ENCODE measurements at places on chromosomes 3 and 15.

GRCh38 chr3:8846176-8846575 lies 76.8 kb upstream of the OXTR start:
- DNase-seq, result no peak

- DNase-seq, result no peak
These were observed 267.0 kb upstream of the CHRM5 start for GRCh38 chr15:33701304-33701696.

DNA sequence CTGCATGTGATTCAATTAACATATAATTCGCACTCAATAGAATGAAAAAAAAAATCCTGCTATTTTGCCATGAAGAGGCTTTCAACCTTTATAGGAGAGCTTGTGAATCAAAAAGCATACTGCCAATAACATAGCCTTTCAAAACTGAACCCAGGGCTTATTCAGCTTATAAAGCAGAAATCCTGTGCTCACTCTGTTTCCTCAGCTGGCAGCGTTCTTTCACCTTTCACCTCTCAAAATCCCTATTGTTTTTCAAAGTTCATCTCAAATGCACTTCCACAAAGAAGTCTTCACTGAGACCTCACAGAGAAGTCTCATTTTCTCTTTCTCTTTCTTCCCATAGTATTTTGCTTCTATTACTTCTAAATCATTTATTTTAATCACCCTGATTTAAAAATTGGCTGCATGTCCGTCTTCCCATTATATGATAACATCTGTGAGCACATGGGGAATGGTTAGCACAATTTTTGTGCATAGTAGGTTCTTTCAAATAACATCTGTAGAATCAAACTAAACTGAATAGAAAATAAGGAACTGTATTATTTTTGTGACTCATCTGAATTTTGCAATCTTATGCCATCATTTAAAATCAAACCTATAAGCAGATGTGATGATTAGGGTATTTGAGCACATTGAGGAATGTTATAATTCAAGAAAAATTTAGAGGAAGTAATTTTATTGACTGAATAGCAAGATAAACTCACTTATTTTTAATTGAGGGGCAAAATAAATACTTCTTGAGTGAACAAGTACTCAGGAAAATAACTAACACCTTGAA lies 373.4 kb downstream of the NLGN1 start:
- no peak for DNase-seq

GRCh38 chr15:92073044-92073785 lies 219.7 kb downstream of the SLCO3A1 start:
- no peak for DNase-seq

DNA sequence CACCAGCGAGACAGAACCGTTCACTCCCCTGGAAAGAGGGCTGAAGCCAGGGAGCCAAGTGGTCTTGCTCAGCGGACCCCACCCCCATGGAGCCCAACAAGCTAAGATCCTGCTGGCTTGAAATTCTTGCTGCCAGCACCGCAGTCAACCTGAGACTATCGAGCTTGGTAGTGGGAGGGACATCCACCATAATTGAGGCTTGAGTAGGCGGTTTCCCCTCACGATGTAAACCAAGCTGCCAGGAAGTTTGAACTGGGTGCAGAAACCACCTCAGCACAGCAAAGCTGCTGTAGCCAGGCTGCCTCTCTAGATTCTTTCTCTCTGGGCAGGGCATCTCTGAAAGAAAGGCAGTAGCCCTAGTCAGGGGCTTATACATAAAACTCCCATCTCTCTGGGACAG lies 151.0 kb downstream of the MBNL1 start:
- DNase-seq, result no peak

- no peak for DNase-seq
These were observed 743.7 kb upstream of the NECTIN3 start for GRCh38 chr3:110327870-110328269.

DNA sequence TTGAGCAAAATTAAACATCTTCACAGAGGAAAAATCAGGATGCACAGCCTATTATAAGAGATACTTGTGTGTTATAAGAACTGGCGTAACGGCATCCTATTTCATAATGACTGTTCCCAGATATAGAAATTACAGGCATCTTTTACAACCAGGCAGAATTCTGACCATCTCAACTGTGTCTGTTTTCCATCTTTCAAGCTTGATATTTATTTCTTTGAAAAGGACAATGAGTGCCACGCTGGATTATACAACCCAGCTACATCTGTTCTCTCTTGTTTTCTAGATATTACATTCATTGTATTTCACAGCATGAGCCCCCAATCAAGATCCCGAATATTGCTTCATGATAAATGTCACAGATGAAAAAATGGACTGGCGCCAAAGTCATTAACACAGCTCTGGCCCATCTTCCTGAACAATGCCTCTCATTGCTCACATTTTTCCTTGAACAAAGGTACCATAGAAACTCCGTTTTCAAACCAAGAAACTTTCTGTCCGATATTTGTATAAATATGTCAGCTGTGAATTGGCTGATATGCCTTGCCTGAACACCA lies 420.6 kb downstream of the TBL1XR1 start:
- DNase-seq, result no peak

DNA sequence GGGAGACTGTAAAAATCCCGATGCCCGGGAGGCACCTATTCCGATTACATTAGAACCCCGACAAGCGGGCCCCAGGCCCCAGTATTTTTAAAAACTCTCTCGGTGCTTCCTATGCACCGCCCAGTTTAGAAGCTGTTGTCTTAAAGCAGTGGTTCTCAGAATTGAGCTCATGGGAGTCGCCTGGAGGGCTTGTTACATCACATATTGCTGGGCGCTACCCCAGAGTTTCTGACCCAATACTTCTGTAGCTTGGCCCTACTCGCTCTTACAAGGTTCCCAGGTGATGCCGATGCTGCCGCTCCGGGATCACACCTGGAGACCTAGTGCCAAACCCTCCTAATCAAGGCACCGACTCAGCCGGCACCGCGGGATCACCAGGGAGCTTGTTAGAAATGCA lies 35.2 kb downstream of the CPN2 start:
- no peak for DNase-seq

DNA sequence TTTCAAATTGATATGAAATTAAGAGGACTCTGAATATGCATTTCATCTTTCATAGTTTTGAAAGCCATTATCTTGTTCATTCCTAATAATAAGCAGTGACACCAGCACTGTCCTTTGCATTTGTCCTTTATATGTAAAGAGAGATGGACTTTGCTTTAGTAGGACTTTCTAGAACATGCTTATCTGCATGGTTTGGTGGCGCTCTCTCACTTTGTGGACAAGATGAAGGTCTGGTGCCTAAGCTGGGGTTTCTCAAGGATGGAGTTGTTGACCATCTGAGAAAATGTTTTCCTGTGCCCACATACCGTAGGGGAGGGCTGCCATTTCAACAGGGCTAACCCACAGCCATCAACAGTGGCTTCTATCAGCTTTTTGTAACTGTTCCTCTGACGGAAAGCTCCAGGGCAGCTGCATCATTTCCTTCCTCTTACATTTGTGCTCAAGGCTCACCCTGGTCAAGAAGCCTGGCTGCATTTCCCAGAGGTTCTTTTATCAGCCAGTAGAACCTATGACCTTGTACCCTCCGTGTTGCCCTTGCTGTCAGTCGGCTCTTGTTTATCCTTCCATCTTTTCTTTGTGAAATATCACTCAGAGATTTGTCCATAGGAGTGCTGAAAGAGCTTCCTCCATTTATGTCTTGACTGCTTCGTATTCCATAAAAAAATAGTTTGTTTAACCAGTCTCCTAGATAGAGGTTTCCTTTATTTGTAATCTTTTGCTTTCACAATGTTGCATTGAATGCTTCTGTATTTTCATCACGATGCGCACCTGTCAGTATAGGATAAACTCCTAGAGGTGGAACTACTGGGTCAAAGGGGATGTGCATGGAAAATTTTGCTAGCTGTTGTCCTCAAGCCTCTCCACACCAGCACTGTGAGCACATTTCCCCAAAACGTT lies 44.6 kb downstream of the ABHD2 start:
- no peak for DNase-seq

GRCh38 chr3:181417748-181418147 lies 294.0 kb upstream of the SOX2 start:
- no peak for DNase-seq

GRCh38 chr3:18687286-18687685 lies 262.1 kb upstream of the SATB1 start:
- no peak for DNase-seq

GRCh38 chr15:63322541-63322940 lies 45.1 kb downstream of the APH1B start:
- no peak for DNase-seq

DNA sequence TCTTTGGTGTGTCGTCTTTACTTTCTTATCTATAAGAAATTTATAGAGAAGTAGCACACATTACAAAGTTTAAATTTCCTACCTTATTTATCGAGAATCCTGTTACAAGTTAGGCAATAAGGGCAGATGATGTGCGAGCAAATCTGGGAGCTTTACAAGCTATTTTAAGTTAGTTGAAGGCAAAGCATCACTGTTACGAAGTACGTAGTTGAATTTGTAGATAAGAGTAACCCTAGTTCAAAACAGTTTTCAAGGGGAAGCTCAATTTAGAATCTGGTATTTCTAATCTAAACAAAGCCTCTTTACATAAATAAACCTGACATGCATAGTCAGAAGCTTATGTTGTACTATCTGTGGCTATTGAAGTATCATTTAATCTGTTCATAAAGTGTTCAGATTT lies 8.4 kb downstream of the KBTBD8 start:
- no peak for DNase-seq

DNA sequence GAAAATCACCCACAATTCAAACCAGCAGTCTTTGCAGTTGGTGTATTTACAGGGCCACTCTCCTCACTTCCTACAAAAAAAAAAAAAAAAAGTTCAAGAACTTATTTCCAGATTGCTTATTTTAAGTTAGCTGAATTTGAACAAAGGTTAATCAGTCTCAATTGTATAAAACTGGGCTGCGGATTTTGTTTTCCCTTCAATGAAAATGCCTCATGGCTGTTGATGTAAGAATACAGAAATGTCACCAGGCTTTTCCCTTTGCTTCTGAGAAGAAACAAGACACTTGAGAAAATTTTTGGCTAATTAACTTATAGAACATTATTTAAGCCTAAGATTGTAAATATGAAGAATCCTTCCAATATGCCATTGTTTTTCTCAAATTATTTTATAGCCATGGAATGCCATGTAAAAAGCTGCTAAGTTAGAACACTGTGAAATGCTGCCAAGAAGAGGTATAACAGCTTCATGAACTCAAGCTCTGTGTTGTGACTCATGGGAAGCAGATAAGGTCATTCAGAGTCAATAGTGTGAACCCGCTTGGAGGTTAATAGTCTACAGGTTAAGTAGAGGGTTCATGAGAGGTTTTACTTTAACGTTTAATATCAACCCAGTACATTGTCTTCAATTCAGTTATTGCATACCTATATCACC lies 84.3 kb upstream of the ABI3BP start:
- no peak for DNase-seq

GRCh38 chr3:142154186-142154585 lies 4.8 kb upstream of the TFDP2 start:
- DNase-seq, result no peak

- DNase-seq, result no peak
These were observed 2.0 kb upstream of the BHLHE40 start for GRCh38 chr3:4977001-4977852.

DNA sequence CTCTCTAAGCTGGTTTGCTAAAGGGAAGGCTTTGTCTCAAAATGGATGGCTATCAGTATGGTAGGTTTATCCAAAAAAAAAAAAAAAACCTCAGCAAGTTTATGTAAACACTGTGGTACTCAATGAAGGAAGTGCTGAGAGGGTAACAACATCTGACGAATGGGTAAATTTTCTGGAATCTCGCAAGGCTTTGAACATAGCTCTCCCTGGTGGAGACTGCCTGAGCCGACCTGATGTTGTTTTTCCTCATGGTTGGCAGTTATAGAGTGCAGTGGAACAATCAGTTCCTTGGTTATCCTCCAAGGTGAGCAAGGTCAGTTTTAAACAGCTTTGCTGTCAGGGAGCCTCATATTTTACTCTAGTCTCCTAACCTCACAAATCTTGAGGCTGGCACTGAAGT lies 94.6 kb downstream of the ZPLD1 start:
- no peak for DNase-seq

DNA sequence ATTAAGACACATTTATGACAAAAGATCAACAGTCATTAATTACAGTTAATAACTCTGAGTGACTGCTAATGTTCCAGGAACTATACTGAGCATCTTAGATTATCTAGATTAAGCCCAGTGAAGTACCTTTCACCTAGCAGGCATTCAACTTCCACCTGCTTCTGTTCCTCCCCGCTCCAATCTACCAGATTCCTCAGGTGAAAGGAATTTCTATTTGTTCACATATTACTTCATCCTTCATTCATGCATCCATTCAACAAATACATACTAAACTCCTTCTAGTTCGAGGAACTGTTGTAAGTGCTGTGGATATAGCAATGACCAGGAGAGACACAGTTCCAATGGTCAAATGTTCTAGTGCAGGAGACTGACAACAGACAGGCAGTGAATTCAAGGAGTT lies 139.3 kb downstream of the FILIP1L start:
- DNase-seq, result no peak

GRCh38 chr15:88394553-88395145 lies 72.5 kb downstream of the MRPL46 start:
- no peak for DNase-seq

- no peak for DNase-seq
These were observed 32.2 kb upstream of the TMEM158 start for GRCh38 chr3:45258317-45258716.

DNA sequence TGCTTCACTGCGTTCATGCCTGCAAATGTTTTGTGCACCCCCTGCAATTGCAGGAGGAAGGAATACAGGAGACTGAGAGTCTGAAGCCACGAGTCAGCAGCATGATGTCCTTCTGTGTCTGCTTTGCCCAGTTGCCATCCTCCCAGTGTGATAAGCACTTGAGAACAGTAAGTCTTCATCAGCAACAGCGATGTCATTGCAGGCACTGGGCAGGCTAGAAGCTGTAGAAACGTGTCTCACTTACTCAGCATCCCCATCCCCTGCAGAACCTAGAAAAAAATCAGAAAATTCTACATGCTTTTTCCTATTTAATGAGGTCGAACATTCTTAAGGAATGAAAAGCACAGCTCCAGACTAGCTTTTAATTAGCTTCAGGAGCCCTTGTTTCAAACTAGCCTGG lies 156.5 kb upstream of the LPP start:
- DNase-seq, result no peak

DNA sequence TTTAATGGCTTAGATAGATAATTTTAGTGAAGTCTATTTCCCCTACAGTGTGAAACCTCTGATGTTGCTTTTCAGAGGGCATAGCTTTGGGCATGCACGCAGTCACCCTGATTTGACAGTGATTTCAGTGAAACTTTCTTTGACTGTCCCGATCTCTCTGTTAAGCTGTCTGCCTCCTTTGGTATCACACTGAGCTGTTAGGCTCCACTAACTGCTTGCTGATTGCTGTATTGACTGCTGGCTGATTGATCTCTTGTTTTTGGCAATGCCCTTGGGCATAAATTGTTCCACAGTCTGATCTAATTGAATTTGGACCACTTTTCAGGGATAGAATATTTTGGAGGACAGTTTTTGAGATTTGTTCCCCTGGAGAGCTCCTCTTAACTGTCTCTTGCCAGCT lies 68.5 kb upstream of the CCDC54 start:
- no peak for DNase-seq

Data from T-helper 1 cell (primary cell).